ENCODE measurements at places on chromosomes 2 and 18.
A peak's percentile ranks its signal among the peaks of the same experiment; 100 is the strongest.

- DNase-seq, result no peak
These were observed 8.3 kb downstream of the OSR1 start for GRCh38 chr2:19349911-19350677.

- no peak for DNase-seq
These were observed 111.5 kb downstream of the MBP start for GRCh38 chr18:77021075-77021474.

DNA sequence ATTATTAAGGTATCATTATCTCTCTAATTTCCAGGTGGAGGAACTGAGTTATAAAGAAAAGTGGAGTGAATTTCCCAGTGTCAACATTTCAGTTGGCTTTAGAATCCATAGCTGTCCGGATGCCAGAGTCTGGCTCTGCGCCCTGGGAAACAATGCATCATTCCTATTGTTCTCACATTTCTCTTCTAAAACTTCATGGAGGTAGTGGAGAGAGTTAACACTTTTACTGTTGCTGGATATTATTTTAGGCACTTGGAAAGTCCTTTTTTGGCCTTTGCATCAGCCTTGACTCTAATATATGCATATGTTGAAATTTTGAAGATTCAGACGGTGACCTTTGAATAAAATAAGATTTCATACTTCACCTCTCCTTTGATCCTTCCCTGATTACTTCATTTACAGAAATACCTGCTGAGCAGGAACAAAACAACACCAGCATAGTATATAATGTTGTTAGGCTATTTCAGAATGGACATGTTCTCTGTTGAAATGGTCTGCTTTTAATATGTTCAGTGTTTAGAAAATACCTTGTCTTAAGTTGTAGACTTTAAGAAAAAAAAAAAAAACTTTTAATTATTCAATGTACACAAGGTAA lies 148.8 kb downstream of the EPHA4 start:
- no peak for DNase-seq

- no peak for DNase-seq
These were observed 234.8 kb downstream of the NDUFA10 start for GRCh38 chr2:239790313-239790712.

DNA sequence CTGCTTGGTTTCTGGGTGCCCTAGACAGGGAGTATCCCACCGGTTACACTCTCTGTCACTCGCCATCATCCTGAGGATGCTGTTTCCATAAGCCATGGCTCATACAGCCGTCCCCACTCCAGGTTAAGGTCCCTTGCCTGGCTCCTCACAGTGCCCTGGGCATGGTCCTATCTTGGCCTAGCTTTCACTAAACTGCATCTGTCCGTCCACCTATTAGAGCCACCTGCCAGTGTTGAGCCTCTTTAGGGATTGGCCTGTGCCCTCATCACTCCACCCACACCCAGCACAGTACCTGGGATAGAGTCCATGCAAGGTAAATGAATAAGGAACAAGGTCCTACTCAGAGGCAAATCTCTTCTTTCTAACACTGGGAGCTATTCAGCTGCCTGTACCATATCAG lies 320.1 kb downstream of the GBX2 start:
- DNase-seq, result no peak

DNA sequence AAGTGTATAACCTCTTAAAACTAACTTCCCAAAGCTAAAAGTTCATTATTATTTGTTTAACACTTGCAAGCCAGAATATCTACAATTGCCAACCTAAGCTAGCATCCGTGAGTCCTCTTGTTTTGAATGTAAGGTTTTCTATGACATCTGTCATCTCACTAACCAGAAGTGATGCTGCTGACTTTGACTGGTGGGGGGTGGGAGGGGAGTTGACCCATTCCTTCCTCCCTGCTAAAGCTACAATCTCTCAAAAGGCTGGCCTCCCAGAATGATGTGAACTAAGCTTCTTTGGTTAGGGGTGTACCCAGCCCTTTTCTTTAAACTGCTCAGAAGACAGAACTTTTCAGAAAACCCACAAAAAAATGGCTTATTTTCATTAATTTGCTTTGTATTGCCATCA lies 280.6 kb downstream of the ZEB2 start:
- no peak for DNase-seq

- DNase-seq, result no peak
These were observed 376.6 kb upstream of the TRIB2 start for GRCh38 chr2:12340164-12340563.

DNA sequence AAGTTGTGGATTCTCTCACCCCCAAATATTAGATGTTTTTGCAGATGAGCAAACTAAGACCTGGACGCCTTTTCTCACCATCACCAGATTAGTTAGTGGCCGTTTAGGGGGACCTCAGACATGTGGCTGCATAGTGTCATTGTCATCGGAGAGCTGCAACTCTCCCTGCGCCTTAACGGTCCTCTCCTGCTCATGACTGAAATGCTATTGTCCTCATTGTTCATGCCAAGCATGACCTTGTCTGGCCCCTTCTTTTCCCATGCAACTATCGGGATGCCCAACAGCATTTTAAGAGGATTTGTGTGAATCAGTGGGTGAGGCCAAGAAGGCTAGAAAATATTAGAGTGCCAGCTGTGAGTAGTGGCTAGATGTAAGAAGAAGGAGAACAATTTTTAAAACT lies 174.2 kb downstream of the SOCS6 start:
- no peak for DNase-seq

DNA sequence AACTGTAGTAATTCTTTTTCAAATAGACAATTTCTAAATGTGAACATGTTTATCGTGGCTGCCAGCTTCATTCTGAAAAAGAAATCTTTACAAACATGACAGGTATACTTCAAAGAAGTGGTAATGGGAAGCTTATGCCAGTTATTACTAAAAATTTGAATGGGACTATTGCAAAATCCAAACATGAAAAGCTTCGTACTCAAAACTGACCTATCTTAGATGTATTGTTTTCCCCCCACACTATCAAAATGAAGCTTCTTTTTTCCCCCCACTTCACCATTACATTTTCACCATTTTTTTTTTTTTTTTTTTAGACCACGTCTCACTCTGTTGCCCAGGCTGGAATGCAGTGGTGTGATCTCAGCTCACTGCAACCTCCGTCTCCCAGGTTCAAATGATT lies 50.4 kb upstream of the SERTAD2 start:
- no peak for DNase-seq

DNA sequence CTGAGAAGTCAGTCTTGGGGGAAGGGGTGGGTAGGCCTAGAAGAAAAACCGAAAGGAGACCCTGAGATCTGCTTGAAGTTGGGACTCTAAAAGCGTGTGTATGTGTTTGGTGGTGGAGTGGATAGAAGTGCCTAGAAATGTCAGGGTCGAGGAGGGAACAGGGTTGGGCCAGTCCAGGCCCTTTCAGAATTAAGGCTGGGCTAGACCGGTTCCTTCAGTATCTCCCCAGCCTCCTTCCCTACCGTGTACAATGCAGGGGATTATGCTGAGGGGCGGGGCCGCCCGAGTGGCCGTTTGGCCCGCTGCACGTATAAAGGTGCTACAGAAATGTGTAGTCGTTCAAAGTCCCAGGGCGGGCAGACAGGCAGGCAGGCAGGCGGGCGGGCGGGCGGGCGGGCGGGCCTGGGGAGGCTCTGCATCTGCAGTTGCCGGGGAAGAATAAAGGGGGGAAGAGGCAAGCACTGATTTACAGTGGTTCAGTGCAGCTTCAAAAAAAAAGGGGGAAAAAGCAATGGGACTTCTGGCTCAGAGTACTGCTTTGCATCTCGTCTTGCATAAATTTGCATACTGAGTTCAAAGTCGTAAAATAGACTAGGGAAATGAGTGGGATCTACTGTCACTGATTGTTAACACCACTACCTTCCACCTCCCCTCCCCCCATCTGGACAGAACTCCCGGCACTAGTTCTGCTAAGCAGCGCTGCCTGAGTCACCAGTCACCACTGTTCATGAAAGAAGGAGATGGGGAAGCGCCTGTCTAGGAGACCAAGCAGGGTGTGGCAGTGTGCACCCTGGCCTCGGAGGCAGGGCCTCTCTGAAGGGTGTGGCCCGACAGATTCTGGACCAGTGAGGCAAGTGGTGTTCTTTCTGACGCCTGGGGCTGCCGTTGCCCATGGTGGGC lies 3.6 kb downstream of the IGFBP2 start:
- DNase-seq, result peak; percentile 39

DNA sequence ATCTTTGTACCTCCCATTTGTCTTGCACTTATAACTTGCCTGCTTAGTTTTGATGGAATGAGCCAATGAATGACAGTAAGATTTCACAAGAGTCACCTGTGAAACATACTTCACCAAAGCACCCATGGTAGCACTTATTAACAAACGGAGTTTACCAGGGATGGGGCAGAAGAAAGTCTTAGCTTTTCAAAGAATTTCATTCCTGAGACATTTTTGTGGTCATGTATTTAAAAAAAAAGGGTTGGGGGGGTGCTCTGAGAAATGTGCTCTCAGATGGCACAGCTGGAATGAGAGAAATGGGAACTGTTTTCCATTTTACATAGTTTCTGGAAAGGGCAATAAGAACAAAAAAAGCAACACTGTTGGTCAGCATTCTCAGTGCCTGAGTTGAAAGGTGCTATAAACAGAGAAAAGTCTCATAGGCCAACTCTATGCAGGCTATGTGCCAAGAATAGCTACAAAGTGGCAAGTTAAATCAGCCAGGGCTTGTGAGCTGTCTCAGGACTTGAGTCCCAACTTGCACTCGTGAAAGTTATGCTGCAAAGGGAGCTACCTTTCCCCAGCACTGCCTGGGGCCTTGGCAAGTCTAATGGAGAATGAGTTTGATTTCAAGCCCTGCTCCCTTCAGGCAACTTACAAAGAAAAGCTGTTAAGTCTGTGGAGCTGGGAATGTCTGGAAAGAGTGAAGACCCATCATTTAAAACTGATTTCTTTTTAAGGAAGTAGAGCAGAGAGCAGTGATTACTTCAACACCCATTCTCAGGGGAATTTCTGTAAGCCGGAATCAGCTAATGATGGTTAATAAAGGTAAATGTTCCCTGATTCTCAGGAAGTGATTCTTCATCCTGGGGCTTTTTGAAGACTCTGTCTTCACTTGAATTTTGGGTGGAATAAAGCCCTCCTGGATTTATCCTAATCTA lies 170.6 kb downstream of the SLC8A1 start:
- DNase-seq, result no peak
